T-helper 17 cell (primary cell): ENCODE measurements at places on chromosomes 11 and 22.

DNA sequence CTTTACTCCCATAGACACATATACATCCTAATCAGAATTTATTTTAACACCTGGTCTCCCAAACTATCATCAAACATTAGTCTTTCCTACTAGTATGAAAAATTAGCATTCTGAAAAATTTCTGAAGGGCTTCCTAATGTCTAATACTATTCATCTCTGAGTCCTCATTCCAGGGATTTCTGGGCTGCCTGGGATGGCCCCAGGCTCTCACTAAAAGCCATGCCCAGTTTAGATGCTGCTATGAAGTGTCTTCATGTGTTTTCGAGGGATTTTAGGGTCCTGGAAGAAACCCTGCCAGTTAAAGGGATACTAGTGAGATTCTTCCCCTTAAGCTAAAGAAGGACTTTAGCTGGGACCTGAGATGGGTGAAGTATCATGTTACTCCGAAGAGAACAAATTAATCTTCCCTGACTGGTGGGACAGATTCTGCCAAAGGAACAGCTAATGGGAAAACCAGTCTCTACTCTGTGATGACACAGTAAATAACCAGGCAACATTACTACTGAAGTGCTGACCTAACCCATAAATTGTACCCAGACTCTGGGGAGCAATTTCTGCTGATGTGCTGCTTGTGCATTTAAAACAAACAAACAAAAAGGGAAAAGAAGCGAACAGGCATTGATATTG, 342.6 kb downstream of the SOX6 start:
- no peak for DNase-seq

GRCh38 chr22:19178657-19179496, at the start of gene SLC25A1:
Gene SLC25A1, minus strand, starts transcription at chr22:19178736. Its CDS starts 63 bp downstream, at chr22:19178673.
- DNase-seq, result peak; percentile 44

DNA sequence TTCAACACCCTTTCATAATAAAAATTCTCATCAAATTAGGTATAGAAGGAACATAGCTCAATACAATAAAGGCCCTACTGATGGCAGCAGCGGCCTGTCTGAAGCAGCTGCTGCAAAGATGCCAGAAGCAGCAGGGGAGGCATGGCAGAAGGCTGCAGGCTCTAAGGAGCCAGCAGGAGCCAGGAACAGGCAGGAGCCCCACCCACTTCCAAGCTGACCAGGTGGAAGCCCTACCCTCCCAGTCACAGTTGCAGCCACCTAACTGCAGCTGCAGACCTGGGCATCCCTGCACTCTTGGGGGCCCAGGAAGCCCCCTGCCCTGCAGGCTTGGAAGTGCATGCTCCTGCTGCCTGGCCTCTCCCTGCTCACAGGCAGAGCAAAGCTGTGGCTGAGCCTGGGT, 18.2 kb upstream of the OR6A2 start:
- no peak for DNase-seq

DNA sequence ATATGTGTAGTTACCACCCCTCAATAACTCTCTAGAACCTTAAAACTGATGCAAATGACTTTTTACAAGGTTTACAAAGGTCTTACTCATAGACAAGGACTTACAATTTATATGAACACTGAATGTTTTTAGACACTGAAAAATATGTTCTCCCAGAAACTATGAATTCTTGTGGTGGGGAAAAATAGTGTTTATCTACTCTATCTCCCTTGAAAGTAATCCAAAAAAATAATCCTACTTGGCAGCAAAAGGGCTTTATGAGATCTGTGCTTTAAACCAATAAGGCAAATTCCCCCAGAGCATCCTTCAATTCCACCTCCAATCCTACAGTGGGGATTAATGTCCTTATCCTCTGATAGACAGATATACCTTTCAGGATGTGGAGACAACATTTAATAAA, 1984.1 kb upstream of the RAG2 start:
- no peak for DNase-seq

DNA sequence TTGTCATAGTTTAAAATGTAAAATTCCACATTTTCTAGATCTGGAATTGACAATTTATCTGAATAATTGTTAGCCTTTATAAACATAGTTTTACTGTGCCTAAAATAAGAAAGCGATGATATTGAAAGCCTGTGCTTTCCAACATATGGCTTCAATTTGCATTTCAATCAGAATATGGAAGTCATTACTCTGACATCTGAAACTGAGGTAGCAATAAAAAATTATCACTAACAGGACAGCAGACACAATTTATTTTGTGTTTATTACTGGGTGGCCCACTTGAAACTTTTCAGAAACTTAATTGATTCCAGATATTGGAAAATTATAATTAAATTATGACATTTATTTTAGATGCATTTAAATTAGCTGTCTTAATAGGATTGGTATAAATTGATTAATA, 78.5 kb downstream of the TMEM135 start:
- DNase-seq, result no peak

GRCh38 chr11:84345597-84345996, 1059.4 kb upstream of the CCDC90B start:
- no peak for DNase-seq

DNA sequence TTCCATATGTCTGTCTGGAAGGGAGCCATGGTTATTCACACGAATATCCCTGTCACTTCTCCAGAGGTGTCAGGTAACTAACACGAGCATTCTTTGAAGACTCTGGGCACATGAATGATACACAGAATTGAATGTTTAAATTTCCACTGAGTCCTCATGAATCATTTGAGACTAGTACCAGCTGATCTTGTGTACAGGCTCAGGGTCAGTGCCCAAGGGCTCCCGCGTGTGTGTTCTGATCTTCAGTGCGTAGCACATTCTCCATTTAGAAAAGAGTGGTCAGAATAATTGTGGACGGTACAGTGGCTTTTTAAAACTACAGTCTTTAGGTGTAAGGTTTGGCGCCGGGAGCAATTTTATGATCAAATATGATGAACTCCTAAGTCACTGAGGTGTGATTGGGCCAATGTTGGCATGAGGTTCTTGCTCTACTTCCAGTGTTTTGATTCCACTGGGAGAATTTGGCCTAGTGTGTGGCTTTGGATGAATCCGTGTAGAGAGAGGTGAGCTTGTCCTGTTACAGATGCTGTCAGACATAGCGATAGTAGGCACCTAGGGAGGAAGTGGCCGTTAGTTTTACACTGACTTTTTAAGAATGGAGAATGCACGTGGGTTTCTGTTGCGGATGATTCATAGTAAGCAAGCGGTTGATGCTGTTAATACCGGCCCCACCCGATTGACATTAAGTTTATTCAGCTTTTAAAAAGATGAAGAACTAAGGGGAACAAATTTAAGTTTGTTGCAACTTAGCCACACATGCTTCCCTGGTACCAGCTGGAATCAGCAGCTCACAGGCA, 22.2 kb downstream of the NUP50 start:
- no peak for DNase-seq

DNA sequence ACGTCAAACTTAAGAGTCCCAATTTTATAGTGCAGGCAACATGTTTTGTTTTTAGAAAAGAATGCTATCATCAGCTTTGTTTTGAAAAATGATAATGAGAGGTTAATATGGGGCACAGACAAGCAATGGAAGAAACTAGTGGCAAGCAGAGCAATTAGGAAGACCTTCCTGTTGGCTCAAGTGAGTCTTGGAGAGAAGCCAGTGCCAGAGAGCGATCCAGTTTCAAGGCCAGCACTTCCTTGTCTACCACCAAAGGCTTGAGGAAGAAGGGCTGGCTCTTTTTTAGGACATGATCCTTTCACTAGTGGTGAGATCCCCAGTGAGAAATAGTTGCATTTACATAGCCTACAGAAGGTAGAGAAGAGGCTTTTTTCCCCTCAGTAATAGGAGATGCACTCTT, 1340.7 kb downstream of the LRRC4C start:
- no peak for DNase-seq

GRCh38 chr11:93574638-93575220, 31.5 kb upstream of the SMCO4 start:
- no peak for DNase-seq

GRCh38 chr22:42897960-42898359, 40.9 kb upstream of the ARFGAP3 start:
- DNase-seq, result no peak

DNA sequence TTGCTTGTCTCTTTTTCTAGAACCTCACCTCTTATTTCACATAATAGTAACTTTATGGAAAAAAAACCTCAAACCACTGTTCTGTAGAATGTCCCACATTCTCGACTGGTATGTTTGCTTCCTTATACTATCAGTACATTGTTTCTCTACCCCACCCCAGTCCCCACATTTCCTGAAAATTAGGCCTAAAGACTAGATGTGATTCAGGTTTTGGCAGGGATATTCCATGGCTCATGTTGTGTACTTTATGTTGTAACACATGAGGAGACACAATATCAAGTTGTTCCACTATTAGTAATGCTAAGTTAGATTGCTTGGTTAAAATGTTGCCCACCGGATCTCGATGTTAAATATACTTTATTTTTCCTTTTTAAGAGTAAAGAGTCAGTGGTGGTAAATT, 34.7 kb downstream of the DDIAS start:
- DNase-seq, result no peak

GRCh38 chr11:17764446-17765218, 30.1 kb downstream of the KCNC1 start:
- no peak for DNase-seq

DNA sequence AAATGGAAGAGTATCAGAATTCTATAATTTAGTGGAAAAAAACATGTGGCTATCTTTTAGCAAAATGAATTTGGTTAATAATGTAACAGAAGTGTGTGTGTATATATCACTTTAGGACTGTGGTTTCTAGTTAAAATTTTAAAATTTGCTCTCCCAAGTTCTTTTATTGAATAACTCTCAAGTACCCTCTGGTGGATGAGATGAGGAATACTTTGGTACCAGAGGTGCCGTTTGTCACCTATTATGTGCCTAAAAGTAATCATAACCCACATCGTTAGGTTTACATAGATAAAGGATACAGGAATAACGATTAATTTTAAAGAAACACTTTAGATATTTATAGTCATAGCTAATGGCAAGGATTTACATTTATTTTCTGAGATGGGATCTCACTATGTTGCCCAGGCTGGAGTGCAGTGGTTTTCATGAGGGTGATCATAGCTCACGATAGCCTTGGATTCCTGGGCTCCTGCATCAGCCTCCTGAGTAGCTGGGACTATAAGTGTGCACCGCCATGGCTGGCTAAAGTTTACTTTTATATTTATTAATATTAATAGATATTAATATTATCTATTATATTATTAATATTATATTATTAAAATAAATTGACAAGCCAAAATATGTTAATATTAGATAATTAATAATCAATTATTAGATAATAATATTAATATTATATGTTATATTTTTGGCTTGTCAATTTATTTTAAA, 66.7 kb upstream of the CAPRIN1 start:
- DNase-seq, result no peak

- DNase-seq, result no peak
Observed at GRCh38 chr11:60700689-60701468, 1.5 kb downstream of the MS4A8 start.

DNA sequence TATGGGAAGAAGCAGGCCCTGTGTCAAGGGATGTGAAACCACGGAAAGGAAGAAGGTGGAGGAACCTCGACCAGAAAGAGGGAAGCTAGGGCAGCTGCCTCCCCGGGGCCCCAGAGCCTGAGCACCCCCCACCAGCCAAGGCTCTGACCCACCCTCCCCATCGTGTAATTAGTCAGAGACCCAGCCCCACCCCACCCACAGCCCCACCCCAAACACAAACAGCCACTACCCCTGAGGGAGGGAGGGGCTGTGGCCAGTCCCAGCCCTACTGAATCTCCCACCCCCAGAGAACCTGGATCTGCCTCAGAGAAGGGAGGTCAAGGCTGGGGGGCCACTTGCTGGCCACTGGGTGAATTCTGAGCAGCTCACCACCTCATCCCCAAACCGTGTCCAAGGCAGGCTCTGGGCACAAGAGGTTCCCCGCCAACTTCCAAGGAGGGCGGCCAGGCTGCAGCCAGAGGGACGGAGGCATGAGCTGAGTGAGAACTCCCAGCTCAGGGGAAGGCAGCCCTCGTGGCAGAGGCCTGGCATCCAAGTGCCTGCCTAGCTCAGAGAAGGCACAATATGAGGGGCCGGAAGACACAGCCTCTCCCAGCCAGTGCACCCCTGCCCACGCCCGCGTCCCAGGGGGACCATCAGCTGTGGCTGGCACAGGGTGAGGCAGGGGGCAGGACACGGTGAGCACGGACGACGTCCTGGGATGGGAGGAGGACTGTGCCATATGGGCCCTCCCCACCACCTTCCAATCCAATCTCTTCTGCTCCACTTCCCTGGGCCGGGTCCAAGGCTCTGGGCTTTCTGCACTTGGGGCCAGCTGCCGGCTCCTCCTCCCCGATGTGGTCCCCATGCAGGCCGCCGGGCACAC, 2.7 kb downstream of the PLXNB2 start:
- no peak for DNase-seq

DNA sequence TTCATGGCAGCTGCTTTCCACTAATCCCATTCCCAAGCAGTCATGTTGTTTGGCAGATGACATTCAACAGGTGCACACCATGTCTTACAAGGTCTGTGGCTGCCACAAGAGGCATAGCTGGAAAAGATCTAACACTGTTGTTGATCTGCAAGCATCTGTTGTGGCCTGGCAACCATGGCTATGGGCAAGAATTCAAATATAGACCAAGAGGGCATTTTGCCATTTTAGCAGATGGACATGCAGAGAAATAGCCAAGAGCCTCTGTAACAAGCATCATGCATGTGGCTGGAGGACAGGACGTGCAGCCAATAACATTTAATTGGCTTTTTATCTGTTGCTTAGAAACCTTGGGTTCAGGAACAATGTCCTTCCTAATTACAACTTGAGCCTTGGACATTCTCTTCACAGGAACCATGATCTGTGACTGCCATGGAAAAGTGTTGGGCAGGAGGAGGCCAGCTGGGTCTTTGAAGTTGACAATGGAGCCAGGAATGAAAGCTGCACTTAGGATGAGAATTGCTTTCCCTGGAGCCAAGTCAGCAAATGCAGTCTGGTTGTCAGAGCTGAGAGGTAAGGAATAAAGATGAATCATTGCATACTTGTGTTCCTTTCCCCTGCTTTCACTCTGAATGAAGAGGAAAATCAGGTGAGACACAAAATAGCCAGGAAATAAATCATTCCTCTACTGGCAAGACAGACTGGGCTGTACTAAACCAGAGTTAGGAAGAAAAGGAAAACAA, 113.6 kb upstream of the ANO5 start:
- no peak for DNase-seq

DNA sequence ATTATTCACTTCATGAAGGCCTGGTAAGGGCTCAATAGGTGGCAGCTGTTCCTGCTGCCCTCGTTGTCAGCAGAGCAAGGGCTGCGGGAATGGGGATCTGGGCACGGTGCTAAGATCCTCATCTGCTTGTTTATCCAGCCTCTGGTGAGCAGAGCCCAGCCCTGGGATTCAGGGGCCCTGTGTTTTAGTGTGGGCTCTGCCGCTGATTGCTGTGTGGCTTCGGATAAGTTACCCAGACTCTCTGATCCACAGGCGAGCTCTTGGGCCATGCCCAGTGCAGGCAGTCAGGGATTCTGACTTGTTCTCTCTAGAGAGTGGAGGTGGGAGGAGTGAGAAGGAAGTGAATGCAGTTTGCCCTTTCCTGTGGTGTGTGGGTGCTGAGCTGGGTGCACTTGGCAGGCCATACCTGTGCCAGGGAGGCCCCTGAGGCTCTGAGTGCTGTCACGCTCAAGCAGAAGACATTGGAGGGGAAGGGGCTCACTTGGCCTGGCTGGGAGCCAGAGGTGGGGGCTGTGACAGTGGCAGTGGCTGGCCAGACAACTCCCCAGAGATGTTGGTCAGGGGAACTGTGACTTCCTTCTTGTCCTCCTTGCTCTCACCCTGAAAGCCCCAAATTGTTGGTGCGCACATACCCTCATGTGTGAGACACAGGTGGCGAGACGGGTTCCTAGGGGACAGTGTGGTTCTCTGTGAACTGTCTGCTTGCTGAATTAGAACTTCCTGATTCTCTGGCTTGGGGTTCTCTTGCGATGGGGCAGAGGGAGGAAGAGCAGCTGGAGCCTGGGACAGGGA, 43.7 kb downstream of the CD82 start:
- DNase-seq, result no peak

- DNase-seq, result no peak
Observed at GRCh38 chr11:96384156-96384555, 5.6 kb downstream of the CCDC82 start.
